ENCODE measurements at places on chromosomes 3 and 15. TPM values are rescaled to one million over a fixed set of nuclear protein-coding genes. Genes with fewer than 3 reads are reported as not detected.

MINAR1 gene
- total RNA-seq = 7.1 TPM

PPM1L gene
- 6.0 TPM for total RNA-seq

TEX55 gene
- total RNA-seq = not detected

ANKRD63 gene
- not detected for total RNA-seq

GP9 gene
- total RNA-seq = not detected

RLBP1 gene
- not detected for total RNA-seq

AGTR1 gene
- 42.3 TPM for total RNA-seq

GABRR3 gene
- not detected for total RNA-seq

FBXW12 gene
- 0.12 TPM for total RNA-seq

GOLGA8M gene
- total RNA-seq = 0.16 TPM

COL8A1 gene
- total RNA-seq = 726 TPM

SV2B gene
- not detected for total RNA-seq

FAM81A gene
- 0.12 TPM for total RNA-seq

TMC3 gene
- total RNA-seq = not detected

MYZAP gene
- total RNA-seq = not detected

CACNA1D gene
- total RNA-seq = 0.97 TPM

NTRK3 gene
- total RNA-seq = 0.73 TPM

LINGO1 gene
- not detected for total RNA-seq

APBA2 gene
- total RNA-seq = 8.7 TPM

PLOD2 gene
- total RNA-seq = 169 TPM

LMAN1L gene
- not detected for total RNA-seq

ROPN1 gene
- not detected for total RNA-seq

SLC2A2 gene
- under 0.01 TPM for total RNA-seq

MEIS2 gene
- 80.2 TPM for total RNA-seq

GATA2 gene
- 1.2 TPM for total RNA-seq

RAB6B gene
- 0.81 TPM for total RNA-seq
